ENCODE measurements at places on chromosomes 6 and 20.

- no peak for DNase-seq
These were observed 3.1 kb upstream of the RRAGD start for GRCh38 chr6:89415185-89415584.

- no peak for DNase-seq
These were observed 11.5 kb downstream of the SRXN1 start for GRCh38 chr20:641516-641875.

- no peak for DNase-seq
These were observed 10.5 kb downstream of the TMEM14A start for GRCh38 chr6:52681416-52681815.

DNA sequence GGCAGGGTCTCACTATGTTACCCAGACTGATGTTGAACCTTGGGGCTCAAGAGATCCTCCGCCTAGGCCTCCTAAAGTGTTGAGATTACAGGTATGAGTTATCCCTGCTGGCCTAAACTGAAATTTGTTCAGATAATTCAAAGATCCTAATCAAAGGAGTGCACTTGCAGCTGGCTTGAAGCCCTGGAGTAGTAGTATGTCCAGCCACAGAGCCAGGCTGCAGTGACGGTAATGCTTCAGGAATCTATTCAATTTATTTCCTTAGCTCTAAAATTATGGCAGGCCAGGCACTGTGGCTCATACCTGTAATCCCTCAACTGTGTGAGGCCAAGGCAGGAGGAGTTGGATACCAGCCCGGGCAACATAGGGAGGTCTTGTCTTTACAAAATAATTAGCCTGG, 1.4 kb upstream of the DDX43 start:
- DNase-seq: no peak

GRCh38 chr20:49631061-49631716, 63.3 kb upstream of the PTGIS start:
- no peak for DNase-seq

All from stimulated activated CD4-positive, alpha-beta T cell treated with anti-CD3 and anti-CD28 coated beads, Interleukin-2, amount 100 ng/mL, for 24 hours (primary cell).